ENCODE measurements at places on chromosomes 2 and 18.
A peak's percentile ranks its signal among the peaks of the same experiment; 100 is the strongest.

DNA sequence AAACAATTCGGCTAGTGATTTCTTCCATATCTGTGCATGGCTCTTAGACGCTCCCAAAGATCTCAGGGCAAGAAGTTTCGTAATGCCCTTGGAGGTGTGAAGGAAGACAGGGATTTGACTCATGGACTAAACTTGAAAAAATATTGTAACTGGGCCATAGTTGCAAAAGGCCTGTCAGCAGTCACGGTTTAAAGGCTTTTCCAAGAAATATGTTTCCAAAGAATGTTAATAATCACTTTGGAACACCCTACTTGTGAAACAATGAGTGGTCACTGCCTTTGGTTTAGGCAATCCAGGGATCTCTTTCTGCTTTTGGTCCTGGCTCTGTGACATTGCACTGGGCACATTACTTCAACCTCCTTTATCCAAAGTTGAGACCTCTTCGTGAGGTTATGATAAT lies 102.5 kb upstream of the RASGRP3 start:
- no peak for DNase-seq

GRCh38 chr2:174174741-174175140 lies 73.6 kb downstream of the OLA1 start:
- no peak for DNase-seq

- DNase-seq: no peak
Measured at GRCh38 chr2:48691935-48692691, 63.4 kb downstream of the LHCGR start.

DNA sequence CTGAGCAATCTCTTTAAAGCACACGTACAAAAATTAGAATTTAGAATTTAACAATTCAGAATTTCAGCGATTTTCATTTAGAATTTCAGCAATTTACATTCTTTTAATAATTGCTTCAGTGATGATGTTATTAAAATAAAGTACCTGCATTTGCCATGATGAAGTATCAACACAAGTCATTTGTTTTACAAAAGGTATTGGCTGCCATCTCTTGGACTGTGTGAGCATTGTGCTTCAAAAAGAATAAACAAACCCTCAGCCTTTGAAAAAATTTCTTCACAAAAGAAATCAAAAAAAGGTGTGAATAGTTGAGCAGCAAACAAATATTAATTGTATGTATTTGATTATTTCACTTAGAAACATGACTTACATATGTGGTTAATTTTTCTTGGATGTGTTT lies 27.1 kb upstream of the ZC3H15 start:
- no peak for DNase-seq

DNA sequence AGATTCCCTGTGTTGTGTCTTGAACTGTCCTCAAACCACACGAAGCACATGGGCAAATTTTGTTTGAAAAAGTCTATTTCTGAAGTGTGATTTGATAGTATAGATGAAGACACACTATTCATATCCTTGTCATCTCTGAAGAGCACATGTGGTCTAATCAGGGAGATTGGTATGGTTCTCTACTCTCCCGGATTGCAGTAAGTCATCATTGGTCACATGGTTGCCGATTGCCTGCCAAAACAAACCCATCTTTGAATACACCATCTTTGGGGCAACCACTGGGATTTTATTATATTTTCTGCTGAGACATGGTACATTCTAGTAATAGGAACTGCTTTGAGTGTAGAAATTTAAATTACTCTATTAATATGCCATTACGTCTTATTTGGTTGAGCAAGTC lies 186.9 kb downstream of the MYO1B start:
- no peak for DNase-seq

DNA sequence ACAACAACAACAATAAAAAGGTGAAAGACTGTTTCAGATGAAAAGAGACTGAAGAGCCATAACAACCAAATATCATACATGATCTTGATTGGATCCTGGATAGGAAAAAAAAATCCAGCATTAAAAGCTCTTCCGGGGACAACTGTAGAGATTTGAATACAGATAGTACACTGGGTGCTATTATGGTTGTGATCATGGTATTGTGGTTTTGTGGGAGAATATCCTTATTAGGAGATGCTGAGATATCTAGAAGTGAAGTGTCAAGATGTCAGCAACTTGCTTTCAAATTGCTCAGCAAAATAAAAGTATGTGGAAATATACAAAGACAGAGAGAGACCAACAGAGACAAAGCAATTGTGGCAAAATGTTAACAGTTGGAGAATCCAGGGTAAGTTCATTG lies 15.5 kb upstream of the SPATA3 start:
- no peak for DNase-seq

DNA sequence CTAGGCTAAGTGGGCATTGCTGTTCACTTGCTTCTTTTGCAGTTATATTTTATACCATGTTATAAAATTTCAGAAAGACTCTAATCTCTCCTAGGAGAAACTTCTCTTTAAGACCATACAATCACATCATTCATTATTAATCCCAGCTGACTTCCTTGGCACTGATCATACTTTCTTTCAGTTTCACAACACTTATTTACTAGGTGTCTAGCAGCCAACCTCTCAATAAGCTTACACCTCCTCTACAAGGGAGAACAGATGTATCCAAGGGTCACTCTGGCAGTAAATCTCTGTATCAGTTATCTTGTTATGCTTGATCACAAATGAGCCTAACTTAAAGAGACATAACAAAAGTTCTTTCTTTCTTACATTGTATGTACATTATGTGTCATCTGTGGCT lies 69.8 kb upstream of the EPB41L5 start:
- no peak for DNase-seq

GRCh38 chr2:160376576-160376975 lies 117.0 kb downstream of the RBMS1 start:
- no peak for DNase-seq

DNA sequence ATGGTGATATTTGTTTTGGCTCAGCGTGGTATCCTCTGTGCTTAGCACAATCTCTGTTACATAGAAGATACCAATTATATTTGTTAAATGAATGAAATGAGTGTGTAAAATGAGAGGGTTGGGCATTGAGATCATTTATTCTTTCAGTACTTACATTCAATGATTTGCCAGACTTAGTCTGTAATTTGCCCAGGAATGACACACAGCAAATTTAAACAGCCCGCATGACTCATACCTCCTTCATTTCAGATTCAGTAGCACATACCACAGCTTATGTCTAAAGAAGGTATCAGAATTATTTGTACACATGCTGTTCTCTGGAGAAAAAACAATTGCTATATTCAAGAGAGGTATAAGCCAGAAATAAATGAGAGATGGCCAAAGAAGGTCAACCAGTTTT lies 37.0 kb downstream of the KLHL14 start:
- DNase-seq: no peak

- no peak for DNase-seq
Measured at GRCh38 chr2:135984199-135985017, 1.0 kb downstream of the DARS1 start.

- no peak for DNase-seq
Measured at GRCh38 chr2:165952741-165953211, 800 bp downstream of the TTC21B start.

DNA sequence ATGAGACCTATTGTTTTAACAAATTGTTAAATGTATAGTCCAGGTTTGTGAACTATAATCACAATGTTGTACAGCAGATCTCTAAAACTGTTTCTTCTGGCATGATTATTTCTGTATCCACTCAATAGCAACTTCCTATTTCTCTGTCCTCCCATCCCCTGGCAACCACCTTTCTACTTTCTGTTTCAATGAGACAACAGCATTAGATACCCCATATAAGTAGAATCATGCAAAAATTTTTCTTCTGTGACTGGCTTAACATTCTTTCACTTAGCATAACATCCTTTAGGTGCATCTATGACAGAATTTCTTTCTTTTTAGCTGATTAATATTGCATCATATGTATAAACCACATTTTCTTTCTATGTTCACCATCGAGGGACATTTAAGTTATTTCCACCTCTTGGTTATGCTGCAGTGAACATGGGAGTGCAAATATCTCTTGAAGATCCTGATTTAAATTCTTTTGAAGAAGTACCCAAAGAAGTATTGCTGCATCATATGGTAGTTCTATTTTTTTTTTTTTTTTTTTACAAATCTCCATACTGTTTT lies 713.5 kb downstream of the LRP1B start:
- no peak for DNase-seq

DNA sequence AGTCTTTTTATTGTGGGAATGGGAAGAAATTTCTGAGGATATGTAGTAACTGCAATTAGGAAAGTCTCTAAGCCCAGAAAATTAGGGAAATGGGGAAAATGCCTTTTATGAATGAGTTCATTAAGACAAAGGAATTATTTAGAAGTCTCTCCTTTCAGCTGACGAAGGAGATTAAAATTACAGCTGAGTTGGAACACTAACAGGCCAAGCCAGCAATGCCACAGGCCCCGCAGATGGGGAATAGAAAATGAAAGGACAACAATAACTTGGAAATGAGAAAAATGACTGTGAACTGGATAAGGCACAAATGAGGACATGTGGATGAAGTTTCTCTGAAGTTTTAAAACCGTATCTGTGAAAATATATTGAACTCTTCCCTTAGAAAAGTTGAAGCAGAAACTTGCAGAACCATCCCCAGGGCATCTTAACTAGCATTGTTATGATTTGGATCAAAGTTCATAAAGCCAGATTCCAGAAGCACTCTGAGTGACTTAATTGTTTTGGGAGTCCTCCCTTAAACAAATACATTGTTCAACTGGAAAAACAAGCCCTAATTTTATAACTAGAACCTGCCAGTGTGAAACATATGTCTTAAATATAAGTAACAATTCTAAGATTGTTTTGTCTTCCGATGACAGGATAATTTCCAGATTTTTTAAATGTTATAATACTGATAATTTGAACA lies 51.3 kb downstream of the C2orf76 start:
- no peak for DNase-seq

- no peak for DNase-seq
Measured at GRCh38 chr18:49678440-49678839, 116.6 kb downstream of the LIPG start.

- no peak for DNase-seq
Measured at GRCh38 chr2:169069341-169069740, at the start of gene DHRS9. DHRS9 (plus strand) TSS chr2:169069563; CDS start chr2:169081582, 12,019 bp downstream.

DNA sequence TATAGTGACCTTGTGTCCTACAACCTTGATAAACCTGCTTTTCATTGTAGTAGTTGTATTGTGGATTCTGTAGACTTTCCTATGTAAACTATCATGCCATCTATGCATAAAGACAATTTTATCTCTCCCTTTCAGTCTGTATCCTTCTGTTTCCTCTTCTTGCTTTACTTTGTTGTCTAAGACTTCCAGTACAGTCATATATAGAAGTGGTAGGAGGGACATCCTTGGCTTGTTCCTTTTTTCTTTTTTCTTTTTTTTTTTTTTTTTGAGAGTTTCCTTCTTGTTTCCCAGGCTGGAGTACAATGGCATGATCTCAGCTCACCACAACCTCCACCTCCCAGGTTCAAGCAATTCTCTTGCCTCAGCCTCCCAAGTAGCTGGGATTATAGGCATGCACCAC lies 39.7 kb downstream of the UBE2F start:
- no peak for DNase-seq

DNA sequence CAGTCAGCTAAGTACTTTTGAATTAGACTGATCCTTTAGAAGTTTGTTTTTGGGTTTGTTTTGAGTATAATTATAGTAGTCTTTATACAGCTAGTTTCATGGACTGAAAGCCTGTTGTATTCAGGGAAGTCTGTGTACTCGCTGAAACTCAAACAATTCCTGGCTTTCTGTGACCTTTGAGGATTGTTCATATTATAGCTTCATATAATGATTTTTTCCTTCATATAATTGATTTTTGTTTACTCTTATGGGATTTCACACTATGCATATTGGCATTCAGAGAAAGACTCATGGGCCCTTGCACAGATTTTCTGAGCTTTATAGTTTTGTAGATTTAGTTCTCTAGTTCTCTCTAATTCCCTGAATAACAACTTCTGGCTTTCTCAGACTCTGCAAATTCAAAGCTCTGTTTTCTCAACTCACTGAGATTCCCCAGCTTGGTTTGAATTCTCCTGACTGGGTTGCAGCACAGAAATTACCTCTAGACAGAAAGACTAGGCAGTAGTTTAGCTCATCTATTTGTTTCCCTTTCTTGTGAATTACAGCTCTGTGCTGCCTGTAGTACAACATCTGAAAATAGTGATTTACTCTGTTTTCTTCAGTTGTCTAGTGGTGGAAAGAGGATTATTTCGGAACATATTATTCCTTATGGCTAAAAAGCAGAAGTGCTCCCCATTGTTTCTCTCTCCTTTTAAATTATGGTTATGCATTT lies 495.9 kb upstream of the CNTNAP5 start:
- no peak for DNase-seq

- no peak for DNase-seq
Measured at GRCh38 chr2:60353406-60353800, 200.1 kb downstream of the BCL11A start.

GRCh38 chr2:149715894-149716293 lies 128.3 kb upstream of the MMADHC start:
- no peak for DNase-seq

GRCh38 chr2:134818321-134818720 lies 20.1 kb upstream of the ACMSD start:
- no peak for DNase-seq

DNA sequence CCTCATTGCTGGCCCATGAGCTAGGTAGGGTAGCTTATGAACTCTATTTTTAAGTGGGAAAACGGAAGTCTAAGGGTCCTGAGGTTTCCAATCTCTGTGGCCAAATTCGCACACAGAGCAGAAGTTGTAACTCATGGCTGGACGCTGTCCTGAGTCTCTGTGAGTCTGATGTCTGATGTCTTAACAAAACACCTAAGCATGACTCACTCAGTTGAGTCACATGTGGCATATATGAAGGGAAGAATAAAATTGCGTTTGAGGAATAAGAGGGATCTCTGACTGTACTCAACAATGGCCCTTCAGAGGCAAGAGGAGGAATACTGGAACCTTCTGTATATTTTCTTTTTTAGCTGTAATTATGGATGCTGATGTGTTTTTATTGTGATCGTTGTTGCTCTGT lies 569.7 kb downstream of the RIT2 start:
- DNase-seq: no peak

DNA sequence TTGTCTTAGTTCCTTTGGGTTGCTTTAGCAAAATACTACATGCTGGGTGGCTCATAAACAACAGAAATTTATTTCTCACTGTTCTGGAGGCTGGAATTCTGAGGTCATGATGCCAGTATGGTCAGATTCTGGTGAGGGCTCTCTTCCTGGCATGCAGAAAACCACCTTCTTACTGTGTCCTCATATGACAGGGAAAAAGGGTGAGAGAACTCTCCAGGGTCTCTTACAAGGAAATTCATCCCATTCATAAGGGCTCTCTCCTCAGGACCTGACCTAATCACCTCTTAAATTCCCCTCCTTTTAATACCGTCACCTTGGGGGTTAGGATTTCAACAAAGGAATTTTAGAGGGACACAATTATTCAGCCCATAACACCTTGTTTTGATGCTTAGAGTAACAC lies 243.1 kb upstream of the TNP1 start:
- no peak for DNase-seq

- peak; percentile 23 for DNase-seq
Measured at GRCh38 chr18:47036298-47036874, 965 bp upstream of the ELOA2 start.

- DNase-seq: no peak
Measured at GRCh38 chr2:191018643-191019119, 4.7 kb upstream of the STAT1 start.

GRCh38 chr18:73638709-73639108 lies 508.9 kb downstream of the FBXO15 start:
- DNase-seq: no peak

All from HEK293T (cell line).